ENCODE measurements at places on chromosomes 4 and X.

GRCh38 chr4:5446595-5447226 is 261.6 kb downstream of the EVC2 start:
- DNase-seq: no peak

GRCh38 chr4:17646693-17647092 is 32.3 kb downstream of the MED28 start:
- DNase-seq: no peak

GRCh38 chrX:6071731-6072130 is 156.9 kb downstream of the NLGN4X start:
- no peak for DNase-seq

DNA sequence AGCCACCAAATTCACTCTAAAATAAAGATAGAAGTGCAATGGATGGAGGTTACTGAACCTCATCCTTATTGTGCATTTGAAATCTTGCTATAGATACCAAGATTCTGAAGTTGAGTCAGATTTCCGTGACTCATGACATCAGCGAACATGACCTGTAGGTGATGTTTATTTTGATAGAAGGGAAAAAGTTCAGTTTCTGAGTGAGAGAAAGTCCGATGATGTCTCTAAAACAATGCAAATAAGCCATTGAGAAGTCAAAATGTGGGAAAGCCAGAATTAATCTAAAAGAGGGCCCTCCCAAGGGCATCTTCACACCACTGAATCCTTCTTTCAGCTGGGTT is 20.0 kb downstream of the PHOX2B start:
- DNase-seq: no peak

- DNase-seq: no peak
These were observed 82.8 kb upstream of the HPF1 start for GRCh38 chr4:169840554-169840953.

DNA sequence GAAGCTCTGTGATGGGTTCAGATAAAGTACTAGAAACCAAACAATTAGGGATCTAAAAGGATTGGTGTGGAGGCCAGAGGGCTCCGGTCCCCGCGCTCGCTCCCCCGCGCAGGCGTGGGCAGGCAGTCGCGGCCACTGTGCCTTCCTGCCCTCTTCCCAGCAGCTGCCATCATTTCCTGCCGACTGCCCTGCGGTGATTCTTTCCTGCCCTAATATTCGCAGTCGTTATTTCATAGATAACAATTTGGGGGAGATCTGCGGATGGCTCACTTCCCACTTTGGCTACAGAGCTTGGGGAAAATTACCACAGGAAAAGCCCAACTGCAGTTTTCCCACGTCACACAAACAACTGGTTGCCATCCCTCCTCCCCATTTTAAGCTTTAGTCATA is 2.2 kb downstream of the GRIA2 start:
- DNase-seq: no peak

DNA sequence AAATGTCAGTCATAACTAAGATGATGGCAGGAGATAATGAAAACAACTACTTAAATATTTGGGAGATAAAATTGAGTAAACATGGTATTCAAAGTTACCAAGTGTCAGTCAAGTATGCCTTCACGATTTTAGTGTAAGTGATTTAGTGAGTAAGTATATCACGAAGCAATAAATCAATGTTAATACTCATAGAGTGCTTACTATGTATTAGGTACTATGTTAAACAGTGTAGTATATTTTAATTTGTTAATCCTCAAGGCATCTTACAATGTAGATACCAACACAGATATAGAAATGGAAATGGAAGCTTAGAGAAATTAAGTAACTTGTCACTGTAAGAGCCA is 59.6 kb downstream of the ANXA3 start:
- DNase-seq: no peak

DNA sequence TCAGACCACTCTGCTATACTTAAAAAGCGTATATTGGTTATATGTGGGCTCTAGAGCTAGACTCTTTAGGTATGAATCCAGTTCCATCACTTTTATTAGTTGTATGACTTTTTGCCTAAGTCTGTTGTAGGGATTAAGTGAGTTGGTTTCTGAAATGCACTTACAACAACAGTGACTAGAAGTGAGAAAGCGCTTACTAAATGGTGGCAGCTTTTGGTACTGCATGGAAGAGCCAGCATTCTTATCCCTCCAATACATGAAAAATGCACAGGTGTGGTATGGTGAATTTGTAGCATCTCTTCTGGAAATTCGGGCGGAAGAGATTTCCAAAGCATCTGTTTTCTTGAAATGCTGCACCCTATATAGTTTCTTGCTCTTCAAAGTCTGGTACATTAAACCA is 117.1 kb downstream of the SPANXA1 start:
- DNase-seq: no peak

DNA sequence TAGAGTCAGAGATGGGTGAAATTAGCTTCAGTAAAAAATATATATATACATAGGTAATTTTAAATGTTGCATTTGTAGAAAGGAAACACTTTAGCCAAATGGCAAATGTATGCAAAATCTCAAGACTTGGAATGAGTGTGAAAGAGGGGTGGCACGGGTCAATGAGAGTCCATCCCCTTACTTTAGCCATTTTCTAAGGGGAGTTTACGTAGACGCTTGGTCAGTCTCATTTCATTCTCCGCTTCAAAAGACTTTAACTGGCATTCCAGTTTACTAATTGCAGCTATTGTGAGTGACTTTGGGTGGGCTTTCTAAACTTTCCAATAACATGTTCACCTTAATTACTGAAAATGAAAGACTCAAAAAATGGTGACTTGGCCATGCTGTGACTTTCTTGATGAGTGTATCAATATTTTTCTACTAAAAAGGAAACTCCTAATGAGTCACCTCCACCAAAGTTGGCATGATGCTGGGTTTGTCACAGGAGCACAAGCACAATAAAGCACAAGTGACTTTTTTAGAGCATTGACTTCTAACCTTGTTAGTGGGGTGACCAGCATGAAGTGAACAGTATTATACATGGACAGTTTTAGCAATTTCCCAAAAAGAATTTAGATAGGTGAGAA is 356.0 kb upstream of the RASGEF1B start:
- DNase-seq: no peak

GRCh38 chrX:12977761-12978204 is 2.9 kb downstream of the TMSB4X start:
- no peak for DNase-seq

- no peak for DNase-seq
These were observed 509.7 kb downstream of the SMARCA1 start for GRCh38 chrX:129013574-129013973.

- peak; percentile 62 for DNase-seq
These were observed 638 bp downstream of the BLTP1 start for GRCh38 chr4:122152711-122153226.

DNA sequence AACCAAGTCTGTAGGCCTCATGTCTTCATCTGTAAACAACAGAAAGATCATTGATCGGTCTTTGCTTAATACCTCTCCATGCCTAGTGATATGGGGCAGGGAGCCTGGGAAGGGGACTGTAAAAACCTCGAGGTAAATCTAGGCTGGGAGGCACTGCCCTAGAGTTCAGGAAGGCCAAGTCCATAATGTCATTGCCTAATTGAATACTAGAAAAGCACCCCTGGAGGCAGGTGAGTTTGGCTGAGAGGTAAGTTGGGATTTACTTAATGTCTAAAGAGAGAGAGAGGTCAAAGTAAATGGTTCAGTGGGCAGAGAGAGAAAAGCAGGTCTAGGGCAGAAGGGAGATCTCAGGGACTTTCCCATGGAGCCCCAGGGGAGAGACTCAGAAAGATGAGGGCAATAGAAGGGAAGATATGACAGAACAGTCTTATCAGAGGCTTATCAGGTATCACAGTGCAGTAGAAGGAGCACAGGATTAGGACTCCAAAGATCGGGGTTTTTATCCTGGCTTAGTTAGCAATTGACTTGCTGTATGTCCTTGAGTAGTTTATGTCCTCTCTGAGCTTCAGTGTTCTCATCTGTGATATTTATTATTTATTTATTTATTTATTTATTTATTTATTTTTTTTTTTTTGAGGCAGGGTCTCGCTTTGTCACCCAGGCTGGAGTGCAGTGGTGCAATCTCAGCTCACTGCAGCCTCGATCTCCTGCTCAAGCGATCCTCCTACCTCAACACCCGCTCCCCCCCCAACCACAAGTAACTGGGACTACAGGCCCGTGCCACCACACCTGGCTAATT is 85.2 kb downstream of the SLC16A2 start:
- DNase-seq: no peak

GRCh38 chrX:115521741-115522140 is 39.2 kb upstream of the PLS3 start:
- DNase-seq: no peak

DNA sequence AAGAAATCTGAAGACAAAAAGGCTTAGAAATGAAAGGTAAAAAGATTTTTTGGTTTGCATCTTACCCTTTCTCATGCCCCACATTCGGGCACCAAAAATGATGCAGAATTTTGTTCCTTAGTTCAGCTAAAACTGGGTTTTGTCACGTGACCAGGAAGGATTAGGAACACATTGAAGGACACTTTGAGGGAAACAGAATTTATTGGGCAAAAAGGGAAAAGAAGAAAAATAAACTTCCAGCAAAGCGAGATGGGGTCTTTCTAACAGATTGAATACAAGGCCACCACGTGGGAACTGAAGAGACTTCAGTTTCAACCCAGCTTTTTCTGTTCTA is 81.3 kb upstream of the SMARCA5 start:
- DNase-seq: no peak

GRCh38 chr4:7711307-7711963 is 228.2 kb downstream of the AFAP1 start:
- no peak for DNase-seq

DNA sequence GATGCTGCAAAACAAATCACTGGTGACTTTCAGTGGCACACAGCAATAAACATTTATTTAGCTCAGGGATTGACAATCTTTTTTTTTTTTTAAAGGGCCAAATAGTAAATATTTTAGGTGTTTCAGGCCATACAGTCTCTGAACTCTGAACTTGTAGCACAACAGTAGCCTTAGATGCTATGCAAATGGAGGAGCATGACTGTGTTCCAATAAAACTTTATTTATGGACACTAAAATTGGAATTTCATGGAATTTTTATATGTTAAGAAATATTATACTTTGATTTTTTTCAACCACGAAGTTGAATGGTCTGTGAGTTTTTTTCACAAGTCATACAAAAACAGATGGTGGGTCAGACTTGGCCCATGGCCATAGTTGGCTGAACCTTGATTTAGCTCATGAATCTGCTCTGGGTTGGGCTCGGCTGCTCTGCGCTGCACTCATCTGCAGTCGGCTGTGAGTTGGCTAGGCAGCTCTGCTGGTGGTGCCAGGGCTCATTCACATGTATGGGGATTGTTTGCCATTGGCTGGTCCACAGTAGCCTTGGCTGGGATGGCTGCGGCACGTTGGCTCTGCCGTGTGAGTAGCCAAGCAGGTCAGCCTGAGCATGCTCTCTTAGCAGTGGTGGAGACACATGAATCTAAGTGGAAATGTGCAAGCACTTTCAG is 231.7 kb upstream of the PGRMC2 start:
- DNase-seq: no peak

DNA sequence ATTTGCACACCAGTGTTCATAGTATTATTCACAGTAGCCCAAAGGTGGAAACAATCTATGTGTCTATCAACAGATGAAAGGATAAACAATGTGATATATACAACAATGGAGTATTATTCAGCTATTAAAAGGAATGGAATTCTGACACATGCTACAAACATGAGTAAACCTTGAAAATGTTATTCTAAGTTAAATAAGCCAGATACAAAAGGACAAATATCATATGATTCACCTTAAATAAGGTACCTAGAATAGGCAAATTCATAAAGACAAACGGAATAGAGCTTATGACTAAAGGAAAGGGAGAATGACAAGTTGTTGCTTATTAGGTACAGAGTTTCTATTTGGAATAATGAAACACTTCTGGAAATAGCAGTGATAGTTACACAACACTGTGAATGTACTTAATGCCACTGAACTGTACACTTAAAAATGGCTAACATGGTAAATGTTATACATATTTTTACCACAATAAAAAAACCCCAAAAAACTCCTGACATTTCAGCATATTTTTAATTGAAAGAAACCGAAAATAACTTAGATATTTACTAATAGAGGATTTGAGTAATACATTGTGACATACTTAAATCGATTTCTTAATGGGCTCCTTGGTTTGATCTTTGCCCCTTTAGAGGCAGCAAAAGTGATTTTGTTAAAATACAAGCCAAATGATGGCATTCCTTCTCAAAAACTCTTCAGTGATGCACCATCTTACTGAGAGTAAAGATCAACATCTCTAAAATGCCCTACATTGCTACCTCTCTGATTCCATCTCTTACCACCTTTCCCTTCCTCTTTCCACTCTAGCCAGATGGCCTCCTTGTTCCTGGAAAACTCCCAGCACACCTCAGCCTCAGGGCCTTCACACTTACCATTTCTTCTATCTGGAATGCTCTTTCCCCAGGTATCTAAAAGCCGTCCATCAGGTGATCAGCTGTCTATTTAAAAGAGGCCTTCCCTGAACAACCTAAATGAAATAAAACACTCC is 8.6 kb upstream of the CYP2U1 start:
- no peak for DNase-seq

DNA sequence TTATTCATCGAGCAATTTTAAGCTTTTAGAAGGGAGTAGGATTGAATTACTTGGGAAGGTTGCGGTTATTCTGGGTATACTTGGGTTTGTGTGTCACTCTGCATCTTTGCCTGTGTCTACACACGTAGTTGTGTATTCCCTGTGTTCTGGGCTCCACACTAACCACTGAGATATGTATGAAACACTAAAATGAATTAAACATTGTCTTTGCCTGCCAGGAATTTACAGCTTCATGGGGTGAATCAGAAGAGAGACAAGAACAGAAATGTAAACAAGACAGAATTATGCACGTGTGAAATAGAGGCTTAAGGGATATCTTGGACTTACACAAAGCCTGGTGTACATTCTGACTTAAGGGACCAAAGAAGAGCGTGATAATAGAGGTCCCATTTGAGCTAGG is 228.5 kb downstream of the AFF2 start:
- no peak for DNase-seq

- DNase-seq: no peak
These were observed 171.8 kb downstream of the SOWAHB start for GRCh38 chr4:76726176-76726575.

GRCh38 chr4:21191317-21191716 is 491.1 kb downstream of the PACRGL start:
- no peak for DNase-seq

GRCh38 chr4:181870326-181870725 is 372.9 kb upstream of the TENM3 start:
- DNase-seq: no peak

DNA sequence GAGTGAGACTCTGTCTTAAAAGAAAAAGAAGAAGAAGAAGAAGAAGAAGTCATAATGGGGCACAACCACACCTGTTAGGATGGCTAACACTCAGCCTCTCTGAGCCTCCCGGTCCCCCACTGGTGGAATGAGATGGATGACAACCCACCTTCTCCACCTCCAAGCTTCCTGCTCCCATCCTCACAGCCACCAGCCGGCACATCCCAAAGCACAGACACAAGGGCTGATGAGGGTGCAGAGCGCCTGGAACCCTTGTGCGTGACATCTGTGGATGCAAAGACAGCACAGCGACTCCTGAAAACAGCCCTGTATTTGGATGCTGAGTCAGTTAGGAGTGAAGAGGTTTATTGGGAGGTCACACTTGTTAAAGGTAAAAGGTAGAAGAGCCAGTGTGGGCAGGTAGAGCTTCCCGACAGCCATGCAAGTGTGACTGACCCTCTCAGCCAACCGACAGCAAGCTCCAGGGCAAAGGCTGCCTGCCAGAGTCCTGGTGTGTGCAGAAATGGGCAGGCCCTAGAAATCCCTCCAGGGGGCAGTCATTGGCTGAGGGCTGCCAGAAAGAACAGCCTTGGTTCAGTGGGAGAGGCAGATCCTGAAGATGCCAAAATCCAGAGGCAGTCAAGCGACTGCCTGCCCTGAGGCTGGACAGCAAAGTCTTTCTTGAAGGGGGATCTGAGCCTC is 26.6 kb upstream of the MAN2B2 start:
- no peak for DNase-seq
